CD8-positive, alpha-beta memory T cell (primary cell): ENCODE measurements at places on chromosomes 16 and 17. TPM values are rescaled to one million over a fixed set of nuclear protein-coding genes. Genes with fewer than 3 reads are reported as not detected.

STAT5A gene
- 90.3 TPM for polyA plus RNA-seq

DPEP3 gene
- 0.10 TPM for polyA plus RNA-seq

KRT36 gene
- not detected for polyA plus RNA-seq

DNA sequence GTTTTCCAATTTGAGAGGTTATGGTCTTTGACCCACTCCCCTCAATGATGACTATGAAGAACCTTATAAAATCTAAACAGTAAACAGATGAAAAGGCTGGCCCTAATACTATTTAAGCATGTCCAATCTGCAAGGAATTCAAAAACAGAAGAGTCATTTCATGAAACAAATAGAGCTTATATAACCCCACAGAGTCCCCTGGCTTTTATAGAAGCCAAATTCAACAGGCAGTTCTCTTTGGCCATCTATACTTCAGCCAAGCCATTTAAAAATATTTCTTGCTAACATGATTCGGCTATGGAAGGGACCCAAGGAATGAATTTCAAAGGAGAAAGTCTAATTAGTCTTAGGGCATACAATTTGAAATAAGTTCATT lies 43.4 kb downstream of the SPOP start:
- no peak for DNase-seq

DNA sequence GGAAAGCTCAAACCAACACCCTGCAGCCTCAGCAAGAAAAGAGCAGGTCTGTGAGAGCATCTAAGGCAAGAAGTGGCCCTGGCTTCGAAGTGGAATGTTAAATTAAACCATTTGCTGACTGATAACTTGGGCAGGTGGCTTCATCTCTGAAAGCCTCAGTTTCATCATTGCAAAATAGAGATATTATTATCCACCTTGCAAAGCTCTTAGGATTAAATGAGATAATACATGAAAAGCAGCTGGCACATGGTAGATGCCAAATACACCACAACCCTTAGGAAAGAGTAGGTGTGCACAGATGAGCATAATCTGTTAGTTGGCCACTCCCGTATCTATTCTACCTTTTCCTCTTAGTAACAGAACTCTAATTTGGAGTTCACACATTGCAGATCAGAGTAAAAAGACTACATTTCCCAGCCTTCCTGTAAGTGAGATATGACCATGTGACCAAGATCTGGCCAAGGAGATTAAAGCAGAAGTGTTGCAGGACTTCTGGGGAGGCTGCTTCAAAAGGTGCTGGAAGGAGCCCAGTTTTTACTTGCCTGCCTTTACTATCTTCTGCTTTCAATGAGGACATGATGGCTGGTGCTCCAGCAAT lies 288.7 kb downstream of the SOX9 start:
- no peak for DNase-seq

DNA sequence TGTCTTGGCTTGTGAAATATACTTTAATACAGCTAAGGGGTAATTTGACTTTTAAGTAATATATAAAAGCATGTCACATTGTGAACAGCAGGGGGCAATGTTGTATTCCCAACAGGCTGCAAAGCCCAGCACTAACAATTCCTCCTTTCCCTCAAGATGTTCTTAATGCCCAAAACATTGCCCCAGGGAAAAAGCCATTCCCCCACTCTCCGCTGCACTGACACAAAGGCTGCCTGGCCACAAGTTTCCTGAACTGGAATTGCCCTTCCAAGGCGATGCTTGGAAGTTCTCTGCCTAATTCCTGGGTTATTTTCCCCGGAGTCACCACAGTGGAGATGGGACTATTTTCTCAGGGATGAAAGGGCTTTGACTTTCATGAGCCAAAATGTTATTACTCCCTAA lies 27.2 kb downstream of the CLEC16A start:
- no peak for DNase-seq

DNA sequence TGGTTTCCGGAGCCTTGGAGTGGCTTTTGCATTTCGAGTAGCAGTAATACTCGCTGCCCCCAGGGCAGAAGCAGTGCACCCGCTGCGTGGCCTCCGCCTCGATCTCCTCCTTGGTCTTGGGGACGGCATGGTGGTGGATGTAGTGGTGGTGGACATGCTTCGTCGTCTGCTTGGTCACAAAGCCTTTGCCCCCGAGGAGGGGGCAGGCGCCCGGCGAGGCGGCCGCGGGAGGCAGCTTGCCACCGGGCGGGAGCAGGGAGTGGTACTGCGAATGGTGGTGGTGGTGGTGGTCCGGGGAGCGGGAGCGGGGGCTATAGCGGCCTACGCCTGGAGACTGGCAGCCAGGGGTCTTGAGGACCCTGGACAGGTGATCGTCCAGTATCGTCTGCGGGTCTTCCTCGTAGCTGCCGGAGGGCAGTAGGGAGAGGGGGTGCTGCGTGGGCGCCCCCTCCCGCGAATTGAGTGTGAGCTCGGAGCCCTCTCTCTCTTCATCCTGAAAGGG lies 24.1 kb downstream of the AXIN2 start:
- no peak for DNase-seq

GRCh38 chr16:17377360-17378324 lies 93.1 kb downstream of the XYLT1 start:
- no peak for DNase-seq

- no peak for DNase-seq
Observed at GRCh38 chr16:86078121-86078600, 179.2 kb downstream of the IRF8 start.

GRCh38 chr17:28857905-28858800 lies 3.3 kb downstream of the ERAL1 start:
- DNase-seq = no peak
